ENCODE measurements at places on chromosomes 2 and 18.

GRCh38 chr2:100814453-100814852, 5.5 kb upstream of the NPAS2 start:
- DNase-seq: no peak

- DNase-seq: no peak
Observed at GRCh38 chr2:219722276-219722879, 94.9 kb downstream of the SLC4A3 start.

DNA sequence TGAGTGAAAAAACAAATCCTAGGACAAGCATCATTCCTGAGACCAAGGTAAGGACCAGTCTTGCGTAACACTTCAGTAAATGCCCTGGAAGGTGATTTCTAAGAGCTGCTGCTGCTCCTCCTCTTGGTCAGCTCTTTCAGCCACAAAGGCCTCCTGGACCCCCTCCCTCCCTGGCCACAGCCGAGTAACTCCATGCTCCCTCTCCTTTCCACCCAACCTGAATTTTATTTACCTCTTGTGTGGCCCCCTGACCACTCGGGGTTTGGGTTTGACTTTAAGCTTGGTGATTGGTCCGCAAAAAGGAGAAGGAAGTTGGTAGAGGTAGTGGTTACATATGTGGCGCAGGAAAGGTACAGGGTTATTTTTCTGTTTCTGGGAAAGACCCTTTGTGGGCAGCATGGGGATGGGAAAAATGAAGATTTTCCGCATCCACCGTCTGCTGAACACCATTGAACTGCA, 9.2 kb downstream of the HTRA2 start:
- no peak for DNase-seq

GRCh38 chr2:71789556-71790204, 336.3 kb downstream of the DYSF start:
- DNase-seq: no peak

- no peak for DNase-seq
Observed at GRCh38 chr2:54483426-54483825, 27.3 kb downstream of the SPTBN1 start.

Measured in SW 1271 (cell line).